Globus pallidus (tissue), 1 donor: ENCODE measurements at places on chromosomes 5 and 9.
A peak's percentile ranks its signal among the peaks of the same experiment; 100 is the strongest.

- no peak for DNase-seq
Observed at GRCh38 chr9:74983709-74984108, 31.0 kb upstream of the C9orf40 start.

DNA sequence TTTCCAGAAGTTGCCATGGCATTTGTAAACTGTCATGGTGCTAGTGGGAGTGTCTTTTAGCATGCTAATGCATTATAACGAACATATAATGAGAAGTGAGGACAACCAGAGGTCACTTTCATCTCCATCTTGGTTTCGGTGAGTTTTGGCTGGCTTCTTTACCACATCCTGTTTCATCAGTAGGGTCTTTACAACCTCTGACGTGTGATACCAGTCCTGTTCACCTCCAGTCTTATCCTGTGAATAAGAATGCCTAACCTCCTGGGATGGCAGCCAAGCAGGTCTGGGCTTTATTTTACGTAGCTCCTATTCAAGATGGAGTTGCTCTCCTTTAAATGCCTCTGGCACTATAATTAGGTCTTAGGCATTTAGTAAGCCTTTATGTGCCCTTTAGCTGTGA lies 20.4 kb upstream of the RFK start:
- no peak for DNase-seq

DNA sequence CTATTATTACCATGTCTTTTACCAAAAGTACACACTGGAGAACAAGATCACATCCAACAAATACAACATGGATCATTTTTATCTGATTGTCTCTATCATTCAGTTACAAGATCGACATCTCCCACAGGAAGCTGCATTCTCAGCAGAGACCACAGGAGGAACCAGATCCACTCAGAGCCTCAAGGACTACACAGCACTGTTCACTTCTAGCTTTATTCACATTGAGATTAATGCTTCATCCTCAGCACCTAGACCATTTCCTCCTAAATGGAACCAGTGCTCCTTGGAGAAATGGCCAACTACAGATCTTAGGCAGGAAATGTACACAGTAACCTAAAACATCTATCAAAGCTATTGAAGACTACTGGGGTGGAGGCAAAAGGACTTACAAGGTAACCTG lies 13.3 kb upstream of the C5orf15 start:
- DNase-seq, result no peak

DNA sequence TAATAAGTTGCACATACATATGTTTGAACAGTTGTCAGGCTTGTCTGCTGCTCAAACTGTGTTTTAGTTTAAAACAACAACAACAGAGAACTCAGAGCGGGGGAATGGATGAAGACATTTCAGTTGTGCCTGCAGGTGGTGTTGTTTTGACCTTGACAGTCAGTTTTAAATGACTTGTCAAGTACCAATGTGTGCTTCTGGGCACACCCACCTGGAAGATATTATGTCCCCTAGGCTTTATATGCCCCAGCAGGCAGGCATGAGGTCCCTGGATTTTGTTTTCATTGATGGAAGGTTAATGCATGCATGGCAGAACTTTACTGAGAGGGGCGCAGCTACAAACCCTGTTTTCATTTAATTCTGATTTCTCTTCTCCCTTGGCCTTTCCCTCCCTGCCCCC lies 84.6 kb downstream of the AOPEP start:
- DNase-seq, result no peak

GRCh38 chr5:19498852-19499251 lies 489.1 kb downstream of the CDH18 start:
- no peak for DNase-seq

- no peak for DNase-seq
Observed at GRCh38 chr5:32514806-32515205, 70.3 kb upstream of the ZFR start.

DNA sequence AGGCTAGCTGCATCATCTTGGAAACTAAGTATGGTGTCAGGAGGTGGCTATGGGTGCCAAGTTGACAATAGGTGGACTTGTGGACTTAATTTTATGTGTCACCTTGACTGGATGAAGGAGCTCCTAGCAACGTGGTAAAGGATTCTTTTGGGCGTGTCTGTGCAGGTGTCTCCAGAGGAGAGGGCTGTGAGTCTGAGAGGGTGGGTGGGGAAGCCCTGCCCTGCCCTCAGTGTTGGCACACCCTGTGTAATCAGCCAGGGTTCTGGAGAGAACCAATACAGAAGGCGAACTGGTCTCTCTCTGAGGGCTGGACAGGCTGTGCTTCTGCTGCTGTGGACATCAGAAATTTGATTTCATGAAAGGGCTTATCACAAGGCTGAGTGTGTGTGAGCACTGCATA lies 61.0 kb downstream of the GTF3C4 start:
- no peak for DNase-seq

DNA sequence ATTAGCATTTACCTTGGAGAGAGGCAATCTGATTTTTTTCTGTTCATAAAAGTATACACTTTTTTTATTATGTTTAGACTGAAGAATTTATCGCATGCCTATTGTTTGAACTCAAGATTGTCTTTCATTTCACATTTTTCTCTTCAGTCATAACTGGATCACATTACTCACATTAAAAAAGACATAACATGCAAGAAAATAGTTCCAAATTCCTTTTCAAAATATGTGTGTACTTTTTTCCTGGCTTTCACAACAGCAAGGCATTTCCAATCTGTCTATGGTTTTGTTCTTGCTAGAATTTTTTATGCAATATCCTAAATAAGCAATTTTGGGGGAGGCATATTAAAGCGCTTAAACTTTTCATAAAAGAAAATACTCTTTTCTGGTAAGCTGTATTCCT lies 21.2 kb downstream of the FTMT start:
- no peak for DNase-seq

DNA sequence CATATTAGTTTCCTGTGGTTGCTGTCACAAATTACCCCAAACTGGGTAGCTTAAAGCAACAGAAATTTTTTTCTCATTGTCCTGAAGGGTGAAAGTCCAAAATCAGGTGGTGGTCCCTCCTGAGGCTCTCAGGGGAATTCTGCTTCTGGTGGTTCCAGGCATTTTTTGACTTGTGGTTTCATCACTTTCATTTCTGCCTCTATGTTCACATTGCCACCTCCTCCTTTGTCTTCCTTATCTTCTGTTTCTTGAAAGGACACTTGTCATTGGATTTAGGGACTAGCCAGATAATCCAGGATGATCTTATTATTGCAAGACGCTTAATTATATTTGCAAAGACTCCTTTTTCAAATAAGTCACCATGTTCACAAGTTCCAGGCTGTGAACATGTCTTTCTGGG lies 43.2 kb downstream of the KCNMB1 start:
- DNase-seq, result no peak

DNA sequence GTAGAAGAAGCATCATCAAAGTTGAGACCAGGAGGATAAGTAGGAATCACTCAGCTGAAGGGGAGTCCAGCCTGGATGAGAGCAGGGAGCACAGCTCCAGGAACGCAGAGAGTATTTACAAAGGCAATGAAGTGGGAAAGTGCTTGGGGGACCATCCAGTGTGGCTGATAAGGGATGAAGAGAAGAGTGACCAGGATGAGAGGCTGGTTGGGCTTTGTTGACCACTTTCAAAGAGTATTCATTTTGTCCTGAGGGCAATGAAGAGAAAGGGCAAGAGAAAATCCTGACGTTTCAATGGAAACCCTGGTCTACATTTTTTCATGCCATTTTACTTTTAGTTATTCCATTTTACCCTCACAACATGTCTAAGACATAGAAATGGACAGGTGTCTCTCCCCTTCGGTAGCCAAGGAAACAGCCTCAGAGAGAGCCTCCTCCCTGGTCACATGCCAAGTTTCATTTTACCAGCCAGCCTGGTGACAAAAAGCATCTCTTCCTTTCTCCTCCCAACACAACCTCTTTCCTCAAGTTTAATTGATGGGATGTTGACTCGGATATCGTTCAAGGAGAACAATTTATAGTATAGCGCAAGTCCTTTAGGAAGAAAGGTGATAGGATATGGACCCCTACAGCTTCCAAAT lies 492.7 kb upstream of the CLINT1 start:
- no peak for DNase-seq

GRCh38 chr5:139575751-139576150 lies 14.6 kb downstream of the UBE2D2 start:
- DNase-seq, result no peak

- peak; percentile 17 for DNase-seq
Observed at GRCh38 chr5:90170261-90170660, 239.3 kb downstream of the CETN3 start.

- no peak for DNase-seq
Observed at GRCh38 chr5:171155621-171156020, 153.4 kb upstream of the TLX3 start.

DNA sequence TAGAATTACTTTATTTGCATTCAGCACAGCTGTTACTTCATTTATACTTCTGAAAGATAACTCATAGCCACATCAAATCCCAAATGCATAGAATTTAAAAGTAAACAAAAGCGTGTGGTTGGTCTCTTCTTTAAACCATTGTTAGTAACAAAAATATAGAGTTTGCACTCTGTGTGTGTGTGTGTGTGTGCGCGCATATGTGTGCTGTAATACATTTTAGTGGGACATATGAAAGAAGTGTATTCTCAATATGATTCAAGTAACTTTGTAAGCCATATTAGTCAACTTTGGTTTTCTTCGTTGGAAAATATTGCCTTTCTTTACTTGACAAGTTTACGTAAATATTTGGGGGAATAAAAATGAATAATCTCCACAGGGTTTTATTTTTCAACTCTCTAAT lies 106.1 kb upstream of the PRRC1 start:
- DNase-seq, result no peak

GRCh38 chr9:27632254-27632653 lies 59.0 kb upstream of the C9orf72 start:
- no peak for DNase-seq

DNA sequence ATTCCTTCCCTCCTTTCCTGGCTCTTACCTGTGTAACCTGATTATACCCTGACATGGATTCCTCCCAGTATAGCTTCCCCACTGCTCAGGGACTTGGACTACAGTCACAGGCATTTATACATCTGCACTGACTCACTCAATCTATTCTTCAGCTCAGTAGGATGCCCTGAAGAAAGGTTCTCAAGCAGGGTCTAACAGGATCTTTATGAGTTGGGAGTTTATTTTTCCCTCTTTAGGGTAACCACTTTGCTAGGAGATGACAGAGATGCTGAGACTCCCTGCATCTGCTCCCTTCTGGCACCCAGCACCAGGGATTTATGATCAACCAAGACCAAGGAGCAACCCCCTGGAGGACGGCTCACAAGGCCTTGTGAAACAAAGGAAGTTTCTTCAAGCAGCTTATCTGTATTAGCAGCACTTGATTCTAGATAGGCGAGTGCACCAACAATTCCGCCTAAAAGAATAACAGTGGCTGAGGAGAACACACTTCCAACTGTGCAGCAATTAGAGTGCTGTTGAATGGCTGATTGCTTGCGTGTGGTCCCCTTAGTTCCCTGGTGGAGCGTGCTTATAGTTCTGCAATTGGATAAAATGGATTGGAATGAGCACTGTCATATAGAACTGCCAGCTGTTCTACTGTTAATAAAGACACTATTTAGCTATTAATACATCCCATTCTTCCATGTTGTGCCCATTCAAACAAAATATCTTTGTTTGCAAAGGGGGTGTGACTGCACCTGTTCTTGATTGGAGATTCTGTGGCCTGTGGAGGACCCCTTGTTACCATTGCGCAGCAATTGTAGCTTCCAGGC lies 482.6 kb downstream of the ZNF608 start:
- DNase-seq, result peak; percentile 90

DNA sequence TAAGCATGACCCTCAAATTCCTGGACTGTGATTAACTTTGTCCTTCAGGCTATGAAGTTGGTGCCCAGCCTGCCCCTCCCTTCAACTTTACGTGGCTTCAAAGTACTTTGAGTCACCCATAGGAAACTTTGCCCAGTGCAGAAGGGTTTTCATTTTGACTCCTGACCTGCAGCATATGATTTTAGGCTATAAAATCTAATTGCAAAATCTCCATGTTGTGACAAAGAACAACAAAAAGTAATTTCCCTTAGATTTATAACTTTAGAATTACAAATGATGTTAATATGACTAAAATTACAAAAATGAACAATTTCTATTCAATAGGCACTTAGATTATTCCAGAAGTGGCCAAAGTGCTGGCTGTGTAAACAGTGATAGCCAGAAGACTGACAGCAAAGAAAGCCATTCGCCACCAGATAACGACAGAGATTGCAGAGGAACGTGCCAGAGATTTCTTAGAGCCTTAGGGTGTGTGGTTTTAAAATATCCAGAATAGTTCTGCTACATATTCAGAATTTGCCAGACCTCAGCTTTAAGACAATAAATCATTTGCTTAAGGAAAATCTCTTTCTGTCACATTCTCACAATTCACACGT lies 197.4 kb downstream of the SEMA5A start:
- no peak for DNase-seq

GRCh38 chr5:116982035-116982434 lies 407.4 kb upstream of the SEMA6A start:
- no peak for DNase-seq

- DNase-seq, result no peak
Observed at GRCh38 chr9:137128158-137128861, 10.6 kb upstream of the GRIN1 start.

GRCh38 chr5:142833517-142834449 lies 63.6 kb downstream of the ARHGAP26 start:
- DNase-seq, result no peak

- DNase-seq, result no peak
Observed at GRCh38 chr9:73441890-73442818, 290.5 kb downstream of the ANXA1 start.

- DNase-seq, result no peak
Observed at GRCh38 chr5:92652756-92653155, 928.3 kb downstream of the NR2F1-AS1 start.
